Activated B cell treated with CpG ODN at 0.5 μM for 24 hours (primary cell): ENCODE measurements at places on chromosomes 2 and 18. TPM values are rescaled to one million over a fixed set of nuclear protein-coding genes. Genes with fewer than 3 reads are reported as not detected.

NT5C1B gene
- not detected in 2 replicates for total RNA-seq

DNA sequence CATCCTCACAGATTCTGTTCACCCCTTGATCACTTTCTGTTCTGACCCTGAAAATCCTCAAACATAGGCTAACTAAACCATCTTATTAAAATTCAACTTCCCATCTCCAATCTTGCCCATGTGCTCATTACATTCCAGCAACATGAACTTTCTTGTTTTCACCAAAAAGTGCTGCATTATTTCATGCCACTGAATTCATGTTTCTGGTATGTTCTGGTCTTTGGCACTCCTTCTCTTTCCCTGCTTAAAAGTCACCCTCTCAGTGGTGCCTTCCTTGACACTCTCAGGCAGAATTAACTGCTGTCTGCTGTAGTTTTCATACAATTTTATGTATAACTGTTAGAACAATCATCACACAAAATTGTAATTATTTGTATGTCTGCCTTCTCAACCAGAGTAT is 247.7 kb upstream of the RBMS1 start:
- DNase-seq = no peak

SH2D6 gene
- 0.83 and 1.6 TPM in 2 replicates for total RNA-seq

- DNase-seq = no peak
Measured at GRCh38 chr2:109266998-109267854, 138.2 kb downstream of the SH3RF3 start.

- no peak for DNase-seq
Measured at GRCh38 chr2:39408351-39409136, 28.5 kb downstream of the MAP4K3 start.

DNA sequence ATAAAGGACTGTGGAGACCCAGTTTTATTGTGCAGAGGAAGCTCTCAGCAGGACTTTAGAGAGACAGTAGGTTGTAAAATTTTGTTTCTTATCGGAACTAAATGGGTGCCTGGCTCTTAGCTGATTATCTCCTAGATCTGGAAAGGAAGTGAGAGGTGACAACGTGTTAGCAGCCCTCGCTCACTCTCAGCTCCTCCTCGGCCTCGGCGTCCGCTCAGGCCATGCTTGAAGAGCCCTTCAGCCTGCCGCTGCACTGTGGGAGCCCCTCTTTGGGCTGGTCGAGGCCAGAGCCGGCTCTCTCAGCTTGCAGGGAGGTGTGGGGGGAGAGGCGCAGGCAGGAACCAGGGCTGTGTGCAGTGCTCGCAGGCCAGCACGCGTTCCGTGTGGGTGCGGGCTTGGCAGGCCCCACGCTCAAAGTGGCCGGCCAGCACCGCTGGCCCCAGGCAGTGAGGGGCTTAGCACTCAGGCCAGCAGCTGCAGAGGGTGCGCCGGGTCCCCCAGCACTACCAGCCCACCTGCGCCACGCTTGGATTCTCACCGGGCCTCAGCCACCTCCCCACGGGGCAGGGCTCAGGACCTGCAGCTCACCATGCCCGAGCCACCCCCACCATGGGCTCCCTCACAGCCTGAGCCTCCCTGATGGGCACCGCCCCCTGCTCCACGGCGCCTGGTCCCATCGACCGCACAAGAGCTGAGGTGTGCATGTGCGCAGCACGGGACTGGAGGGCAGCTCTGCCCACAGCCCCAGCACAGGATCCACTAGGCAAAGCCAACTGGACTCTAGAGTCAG is 4.6 kb upstream of the MFF start:
- no peak for DNase-seq

GRCh38 chr2:191220671-191221070 is 24.5 kb upstream of the MYO1B start:
- no peak for DNase-seq

DNA sequence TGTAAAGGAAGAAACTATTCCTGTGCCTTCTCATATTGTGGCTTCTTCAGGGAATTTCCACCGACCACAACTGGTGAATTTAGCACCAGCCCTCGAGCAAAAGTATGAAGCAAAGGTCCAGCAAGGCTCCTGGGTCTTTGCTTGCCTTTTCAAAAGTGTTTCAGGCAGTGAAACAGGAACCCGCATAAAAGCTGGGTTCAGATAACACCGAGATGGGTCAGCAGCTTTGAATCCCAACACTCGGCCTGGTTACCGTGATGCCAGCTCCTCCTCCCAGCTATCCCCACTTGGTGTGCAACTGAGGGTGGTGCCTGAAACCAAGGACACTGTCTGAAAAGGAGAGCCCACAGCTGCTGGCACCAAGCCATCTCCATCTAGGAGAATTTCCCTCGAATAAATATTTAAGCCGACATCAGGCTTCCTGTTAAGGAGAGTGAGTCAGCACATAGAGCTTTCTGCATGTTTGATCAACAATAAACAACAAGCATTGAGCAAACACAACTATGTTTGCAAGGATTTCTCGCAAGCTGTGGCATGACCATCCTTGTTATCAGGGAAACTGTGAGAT is 69.5 kb downstream of the ANTXR1 start:
- DNase-seq = no peak
